ENCODE measurements at places on chromosomes 5 and 9. TPM values are rescaled to one million over a fixed set of nuclear protein-coding genes. Genes with fewer than 3 reads are reported as not detected.
A peak's percentile ranks its signal among the peaks of the same experiment; 100 is the strongest.

GRCh38 chr5:169655353-169655752, 18.3 kb downstream of the DOCK2 start:
- H3K27ac ChIP-seq: peak overlapping the region; percentile 50
- DNase-seq: no peak
- peak overlapping the region; percentile 10 for H3K4me3 ChIP-seq
- H3K27me3 ChIP-seq: no peaks in the 10 kb centered on the region

The NCBP1 gene
- 44.2 TPM for total RNA-seq

GRCh38 chr9:95250462-95251221, 66.9 kb downstream of the FANCC start:
- H3K4me1 ChIP-seq: no peaks in the 10 kb centered on the region
- no peak overlapping the region for H3K4me3 ChIP-seq
- no peak for DNase-seq
- H3K27ac ChIP-seq: no peak overlapping the region
- H3K36me3 ChIP-seq: peaks cover 15% of the 10 kb centered on the region
- H3K27me3 ChIP-seq: no peaks in the 10 kb centered on the region

GRCh38 chr5:92635001-92635461, 946.0 kb downstream of the NR2F1-AS1 start:
- no peaks in the 10 kb centered on the region for H3K27me3 ChIP-seq
- no peaks in the 10 kb centered on the region for H3K36me3 ChIP-seq
- no peak overlapping the region for H3K4me3 ChIP-seq
- H3K4me1 ChIP-seq: no peaks in the 10 kb centered on the region
- DNase-seq: no peak

DNA sequence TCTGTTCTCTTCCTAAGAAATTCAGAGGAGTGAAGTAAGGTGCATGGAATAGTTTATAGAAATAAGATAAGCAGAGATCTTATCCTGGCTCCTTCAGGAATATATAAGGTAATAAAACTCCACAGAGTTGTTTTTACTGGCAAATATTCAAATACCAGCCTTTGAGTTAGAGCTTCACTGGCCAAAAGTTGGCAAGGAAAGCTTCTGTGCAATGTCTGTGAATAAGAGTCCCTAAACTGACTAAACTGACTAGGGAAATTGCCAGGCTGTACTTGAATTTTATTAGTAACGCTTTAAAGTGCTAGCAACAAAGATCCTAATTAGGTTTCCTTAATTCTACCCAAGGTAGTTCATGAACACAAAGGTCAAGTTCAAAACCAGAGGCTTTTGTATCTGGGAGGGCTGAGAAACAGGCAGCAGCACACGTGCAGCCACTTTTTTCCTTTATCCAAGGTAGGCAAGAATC, 131.1 kb upstream of the MPDZ start:
- no peaks in the 10 kb centered on the region for H3K27me3 ChIP-seq
- DNase-seq: no peak
- H3K27ac ChIP-seq: no peak overlapping the region
- H3K4me3 ChIP-seq: no peak overlapping the region

The MIGA2 gene
- 41.7 TPM for total RNA-seq

The SARDH gene
- total RNA-seq: 1.1 TPM

DNA sequence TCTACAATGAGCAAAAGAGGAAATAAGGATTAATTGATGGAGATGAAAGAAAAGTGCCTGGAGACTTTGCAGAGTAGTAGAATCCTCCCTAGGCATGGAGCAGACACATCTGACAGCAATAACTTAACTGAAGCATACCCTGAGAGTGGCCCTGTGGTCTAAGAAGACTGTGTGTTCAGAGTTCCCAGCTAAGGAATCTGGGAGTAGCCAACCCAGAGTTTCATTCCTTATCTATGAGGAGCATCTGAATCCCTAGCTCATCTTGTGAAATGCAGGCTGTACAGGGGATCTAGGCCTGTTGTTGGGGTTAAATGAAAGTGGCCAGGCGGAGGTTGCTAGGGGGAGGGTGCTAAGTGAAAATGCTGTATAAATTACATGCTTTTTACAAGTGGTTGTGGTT, 233.1 kb upstream of the FBXL7 start:
- H3K4me3 ChIP-seq: no peak overlapping the region
- no peaks in the 10 kb centered on the region for H3K4me1 ChIP-seq
- H3K27ac ChIP-seq: no peak overlapping the region
- no peaks in the 10 kb centered on the region for H3K36me3 ChIP-seq

The CEP72 gene
- 30.2 TPM for total RNA-seq

DNA sequence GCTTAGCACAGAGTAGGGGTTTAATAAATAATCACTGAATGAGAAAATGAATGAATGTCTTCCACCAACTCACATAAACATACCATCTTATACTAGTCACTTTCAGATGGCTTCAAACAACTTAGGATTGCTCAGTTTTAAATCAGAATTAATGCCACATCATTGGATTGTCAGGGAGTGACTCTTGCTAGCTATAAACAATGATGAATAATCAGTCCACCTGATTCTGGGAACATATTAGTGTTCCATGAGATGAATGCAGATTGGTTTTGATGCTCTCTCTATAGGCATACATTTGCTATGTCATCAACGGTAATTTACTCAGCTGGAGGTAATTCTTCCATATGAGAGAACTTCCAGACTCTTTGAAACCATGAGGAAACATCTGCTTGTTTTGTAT, 97.4 kb downstream of the CDH9 start:
- no peaks in the 10 kb centered on the region for H3K27me3 ChIP-seq
- H3K4me1 ChIP-seq: no peaks in the 10 kb centered on the region
- no peaks in the 10 kb centered on the region for H3K36me3 ChIP-seq

GRCh38 chr5:81171769-81172168, 61.4 kb upstream of the CKMT2 start:
- H3K27ac ChIP-seq: no peak overlapping the region
- peaks cover 6% of the 10 kb centered on the region for H3K36me3 ChIP-seq
- no peak for DNase-seq
- no peaks in the 10 kb centered on the region for H3K27me3 ChIP-seq

DNA sequence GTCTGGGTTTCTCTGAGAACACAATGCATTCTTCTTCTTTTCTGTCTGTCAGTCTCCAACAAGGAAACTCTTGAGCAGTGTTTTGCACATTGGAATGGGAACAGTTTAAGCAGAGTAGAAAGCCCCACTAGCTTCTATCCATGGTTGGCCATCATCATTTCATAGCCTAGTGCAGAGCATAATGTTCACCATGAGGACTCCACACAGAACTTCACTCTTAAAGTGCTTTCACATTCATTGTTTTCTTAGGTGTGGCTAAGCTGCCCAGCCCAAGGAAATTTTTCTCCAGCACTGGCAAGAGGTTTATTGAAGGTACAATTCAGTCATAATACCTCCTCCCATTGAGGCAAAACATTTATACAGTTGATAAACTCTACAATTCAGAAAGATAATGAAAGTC, 503.0 kb upstream of the CD180 start:
- no peak for DNase-seq
- no peaks in the 10 kb centered on the region for H3K36me3 ChIP-seq
- no peak overlapping the region for H3K4me3 ChIP-seq

The PCDHGB5 gene
- total RNA-seq: 0.92 TPM

GRCh38 chr5:127639828-127640227, 9.1 kb upstream of the CTXN3 start:
- no peaks in the 10 kb centered on the region for H3K4me1 ChIP-seq
- no peak for DNase-seq
- H3K27ac ChIP-seq: no peak overlapping the region
- H3K36me3 ChIP-seq: no peaks in the 10 kb centered on the region
- no peak overlapping the region for H3K4me3 ChIP-seq

DNA sequence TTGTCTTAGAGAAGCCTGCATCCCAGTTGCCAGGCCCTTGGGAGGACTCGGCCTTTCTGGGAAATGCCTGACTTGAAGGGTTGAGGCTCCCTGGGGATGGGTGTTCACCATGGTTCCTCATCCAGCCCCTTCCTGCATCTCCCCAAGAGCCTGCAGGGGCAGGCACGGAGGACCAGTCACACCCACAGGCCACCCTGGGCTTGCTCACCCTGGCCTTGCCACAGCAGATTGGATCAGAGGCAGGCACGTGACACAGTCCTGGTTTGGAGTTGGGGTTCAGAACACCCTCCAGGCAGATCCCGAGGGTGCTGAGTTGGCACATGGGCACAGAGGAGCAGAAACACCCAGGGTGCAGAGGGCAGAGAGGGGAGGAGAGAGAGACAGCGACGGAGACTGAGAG, 286.1 kb downstream of the PBX3 start:
- H3K27me3 ChIP-seq: peaks cover 5% of the 10 kb centered on the region
- no peaks in the 10 kb centered on the region for H3K4me1 ChIP-seq
- no peak overlapping the region for H3K27ac ChIP-seq
- H3K36me3 ChIP-seq: no peaks in the 10 kb centered on the region
- H3K4me3 ChIP-seq: no peak overlapping the region

- H3K36me3 ChIP-seq: no peaks in the 10 kb centered on the region
- H3K27ac ChIP-seq: no peak overlapping the region
- H3K27me3 ChIP-seq: no peaks in the 10 kb centered on the region
Observed at GRCh38 chr9:83304686-83305085, 233.5 kb downstream of the FRMD3 start.

- DNase-seq: no peak
- H3K4me3 ChIP-seq: no peak overlapping the region
- no peaks in the 10 kb centered on the region for H3K27me3 ChIP-seq
- no peak overlapping the region for H3K27ac ChIP-seq
Observed at GRCh38 chr9:90958328-90958727, 156.7 kb downstream of the SYK start.

DNA sequence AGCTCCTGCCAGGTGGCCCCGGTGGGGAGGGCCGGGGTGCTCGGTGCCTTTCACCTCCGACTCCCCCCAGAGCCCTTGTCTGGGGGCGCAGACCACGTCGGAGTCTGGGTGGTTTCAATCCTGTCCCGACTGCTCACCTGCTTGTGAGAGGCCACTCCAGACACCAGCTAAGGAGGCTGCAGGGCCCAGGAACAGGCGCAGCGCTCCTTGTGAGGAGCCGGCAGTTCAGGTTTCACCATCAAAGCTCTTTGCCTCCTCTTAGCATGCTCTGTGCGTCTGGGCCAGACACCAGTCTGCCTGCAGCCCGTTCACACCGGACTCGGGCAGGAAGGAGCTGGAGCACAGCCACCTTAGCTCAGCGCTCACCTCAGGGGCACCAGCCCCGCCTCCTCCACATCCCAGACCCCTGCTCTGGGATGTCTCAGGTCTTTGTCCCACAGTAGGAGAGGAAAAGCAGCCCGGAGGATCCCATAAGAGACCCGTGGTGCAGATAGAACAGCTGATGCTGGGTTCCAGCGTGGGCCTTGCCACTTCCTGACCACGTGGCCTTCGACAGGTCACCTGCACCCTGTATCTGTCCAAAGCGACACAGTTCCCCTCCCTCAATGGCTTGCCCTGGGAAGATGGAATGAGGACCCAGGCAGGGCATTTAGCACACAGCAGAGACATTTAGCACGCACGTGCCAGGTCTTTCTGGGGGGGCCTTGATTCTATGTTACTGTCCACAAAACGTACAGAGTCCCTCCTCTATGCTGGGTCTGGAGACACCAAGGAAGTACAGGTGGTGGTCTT, 106.2 kb upstream of the LMX1B start:
- H3K36me3 ChIP-seq: no peaks in the 10 kb centered on the region
- peaks cover 36% of the 10 kb centered on the region for H3K27me3 ChIP-seq
- H3K4me1 ChIP-seq: no peaks in the 10 kb centered on the region
- no peak overlapping the region for H3K4me3 ChIP-seq

The MLANA gene
- total RNA-seq: not detected

- no peak overlapping the region for H3K4me3 ChIP-seq
- H3K4me1 ChIP-seq: no peaks in the 10 kb centered on the region
- DNase-seq: no peak
- no peak overlapping the region for H3K27ac ChIP-seq
- peaks cover 4% of the 10 kb centered on the region for H3K27me3 ChIP-seq
Observed at GRCh38 chr5:71907001-71907588, 188.0 kb downstream of the CARTPT start.

DNA sequence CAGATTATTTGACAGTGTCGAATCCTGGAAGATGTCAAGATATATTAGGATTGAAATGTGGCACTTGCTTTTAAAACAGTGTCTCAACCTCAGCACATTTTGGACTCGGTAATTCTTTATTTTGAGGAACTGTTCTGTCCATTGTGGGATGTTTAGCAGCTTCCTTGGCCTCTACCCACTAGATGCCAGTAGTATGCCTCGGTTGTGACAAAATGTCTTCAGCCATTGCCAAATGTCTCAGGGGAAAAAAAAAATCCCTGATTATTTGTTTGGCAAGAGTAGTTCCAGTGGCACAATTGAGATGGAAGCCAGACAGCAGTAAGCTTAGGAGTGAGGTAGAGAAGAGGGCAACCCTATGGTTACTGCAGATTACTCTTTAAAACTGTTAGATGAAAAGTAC, 694.5 kb upstream of the RIOK2 start:
- no peak overlapping the region for H3K4me3 ChIP-seq
- no peaks in the 10 kb centered on the region for H3K27me3 ChIP-seq
- no peak overlapping the region for H3K27ac ChIP-seq
- no peak for DNase-seq

The CRAT gene
- 13.6 TPM for total RNA-seq

The FOXD4L5 gene
- total RNA-seq: 0.09 TPM

The HSPB3 gene
- total RNA-seq: not detected

DNA sequence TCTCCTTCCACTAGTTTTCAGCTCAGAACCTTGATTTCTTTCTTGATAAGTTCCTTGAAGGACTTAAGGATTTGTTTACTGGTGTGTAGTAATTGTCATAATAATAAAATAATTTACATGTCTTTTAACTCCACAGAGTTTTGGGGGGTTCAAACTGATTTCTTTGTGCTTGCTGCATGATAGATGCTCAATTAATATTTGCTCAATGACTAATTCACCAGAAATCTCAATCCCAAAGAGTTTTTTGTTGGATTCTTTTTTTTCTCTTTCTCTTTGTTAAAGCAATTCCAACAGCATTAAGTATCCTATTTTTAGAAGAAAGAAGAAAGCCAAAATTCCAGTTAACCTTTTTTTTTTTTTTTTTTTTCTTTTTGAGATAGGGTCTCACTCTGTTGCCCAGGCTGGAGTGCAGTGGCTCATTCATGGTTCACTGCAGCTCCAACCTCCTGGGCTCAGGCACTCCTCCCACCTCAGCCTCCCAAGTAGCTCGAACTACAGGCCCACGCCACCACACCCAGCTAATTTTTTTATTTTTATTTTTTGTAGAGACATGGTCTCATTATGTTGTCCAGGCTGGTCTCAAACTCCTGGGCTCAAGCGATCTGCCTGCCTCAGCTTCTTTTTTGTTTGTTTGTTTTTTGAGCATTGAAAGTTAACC, 10.8 kb downstream of the FAF2 start:
- no peak for DNase-seq
- no peaks in the 10 kb centered on the region for H3K27me3 ChIP-seq
- peaks cover 36% of the 10 kb centered on the region for H3K36me3 ChIP-seq
- no peak overlapping the region for H3K27ac ChIP-seq
- no peak overlapping the region for H3K4me3 ChIP-seq

The NEUROG1 gene
- total RNA-seq: not detected

GRCh38 chr5:156561651-156562050, 234.7 kb downstream of the SGCD start:
- no peak overlapping the region for H3K4me3 ChIP-seq
- peaks cover 3% of the 10 kb centered on the region for H3K27me3 ChIP-seq
- no peak overlapping the region for H3K27ac ChIP-seq
- no peaks in the 10 kb centered on the region for H3K4me1 ChIP-seq
- H3K36me3 ChIP-seq: no peaks in the 10 kb centered on the region
- DNase-seq: no peak

- no peak overlapping the region for H3K27ac ChIP-seq
- H3K36me3 ChIP-seq: no peaks in the 10 kb centered on the region
- DNase-seq: no peak
- H3K4me1 ChIP-seq: no peaks in the 10 kb centered on the region
- no peaks in the 10 kb centered on the region for H3K27me3 ChIP-seq
- no peak overlapping the region for H3K4me3 ChIP-seq
Observed at GRCh38 chr5:2266641-2267240, 384.0 kb upstream of the IRX4 start.

GRCh38 chr5:107603349-107603748, 67.4 kb downstream of the EFNA5 start:
- no peaks in the 10 kb centered on the region for H3K36me3 ChIP-seq
- H3K4me3 ChIP-seq: no peak overlapping the region
- no peak overlapping the region for H3K27ac ChIP-seq
- peaks cover 26% of the 10 kb centered on the region for H3K27me3 ChIP-seq
- no peaks in the 10 kb centered on the region for H3K4me1 ChIP-seq

Measured in activated T-helper 2 cell treated with anti-CD3 and anti-CD28 coated beads, Interferon-gamma antibody, Interleukin-2, Interleukin-4, amounts not matched to agents 10 μg/mL and 5 μg/mL and 100 μg/mL, durations not matched to agents 14 hours and 24 hours and 36 hours (primary cell).